ENCODE measurements at places on chromosomes 11 and 22.

GRCh38 chr11:116778556-116778955 is 5.8 kb upstream of the BUD13 start:
- no peak for DNase-seq

DNA sequence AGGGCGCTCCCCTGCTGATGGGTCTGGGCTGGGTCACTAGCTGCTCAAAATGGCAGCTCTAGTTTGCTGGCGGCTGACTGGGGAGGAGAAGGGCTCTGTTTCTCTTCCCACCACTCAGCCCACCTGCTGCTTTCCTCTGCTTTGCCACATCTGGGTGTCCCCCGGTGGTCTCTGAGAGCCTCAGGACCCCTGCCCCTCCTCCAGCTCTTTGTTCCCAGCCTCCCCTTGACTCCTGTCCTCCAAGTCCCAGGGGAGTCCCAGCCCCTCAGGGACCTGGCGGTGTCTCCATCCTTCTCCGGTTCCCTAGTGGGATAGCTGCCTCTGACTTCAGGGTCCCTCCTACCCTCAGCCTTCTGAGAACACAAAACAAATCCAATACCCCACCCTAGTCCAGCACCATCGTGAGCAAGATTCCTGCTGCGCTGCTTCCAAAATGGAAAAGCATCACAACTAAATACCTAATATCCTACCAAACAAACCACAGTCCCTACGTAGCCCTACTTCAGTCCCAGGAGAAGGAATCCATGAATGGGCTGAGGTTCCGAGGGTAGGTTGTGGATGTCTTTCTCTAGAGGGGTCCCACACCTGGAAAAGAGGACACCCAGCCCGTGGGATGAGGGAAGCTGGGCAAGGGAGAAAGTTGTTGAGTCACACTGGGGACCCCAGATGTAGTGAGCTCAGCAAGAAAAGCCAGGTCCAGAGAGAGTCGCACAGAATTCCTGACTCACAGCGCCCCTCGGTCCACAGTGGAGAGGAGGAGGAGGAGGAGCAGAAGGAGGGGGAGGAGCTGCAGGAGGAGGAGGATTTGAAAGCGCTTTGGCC is 45.0 kb upstream of the NNMT start:
- no peak for DNase-seq

- no peak for DNase-seq
Measured at GRCh38 chr11:95327273-95327948, 96.4 kb upstream of the SESN3 start.

DNA sequence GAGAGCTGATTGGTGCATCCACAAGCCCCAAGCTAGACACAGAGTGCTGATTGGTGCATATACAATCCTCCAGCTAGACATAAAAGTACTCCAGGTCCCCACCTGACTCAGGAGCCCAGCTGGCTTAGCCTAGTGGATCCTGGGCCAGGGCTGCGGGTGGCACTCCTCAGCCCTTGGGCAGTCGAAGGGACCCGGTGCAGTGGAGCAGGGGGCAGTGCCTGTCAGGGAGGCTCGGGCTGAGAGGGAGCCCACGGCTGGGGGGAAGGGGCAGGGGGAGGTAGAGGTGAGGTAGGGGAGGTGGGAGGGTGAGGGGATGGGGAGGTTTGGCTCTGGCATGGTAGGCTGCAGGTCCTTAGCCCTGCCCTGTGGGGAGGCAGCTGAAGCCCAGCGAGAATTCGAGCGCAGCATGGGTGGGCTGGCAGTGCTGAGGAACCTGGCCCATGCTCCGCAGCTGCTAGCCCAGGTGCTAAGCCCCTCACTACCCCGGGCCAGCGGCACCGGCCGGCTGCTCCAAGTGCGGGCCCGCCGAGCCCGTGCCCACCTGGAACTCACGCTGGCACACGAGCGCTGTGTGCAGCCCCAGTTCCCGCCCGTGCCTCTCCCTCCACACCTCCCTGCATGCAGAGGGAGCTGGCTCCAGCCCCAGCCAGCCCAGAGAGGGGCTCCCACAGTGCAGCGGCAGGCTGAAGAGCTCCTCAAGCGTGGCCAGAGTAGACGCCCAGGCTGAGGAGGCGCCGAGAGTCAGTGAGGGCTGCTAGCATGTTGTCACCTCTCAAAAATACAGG is 742.8 kb downstream of the FAM181B start:
- no peak for DNase-seq

DNA sequence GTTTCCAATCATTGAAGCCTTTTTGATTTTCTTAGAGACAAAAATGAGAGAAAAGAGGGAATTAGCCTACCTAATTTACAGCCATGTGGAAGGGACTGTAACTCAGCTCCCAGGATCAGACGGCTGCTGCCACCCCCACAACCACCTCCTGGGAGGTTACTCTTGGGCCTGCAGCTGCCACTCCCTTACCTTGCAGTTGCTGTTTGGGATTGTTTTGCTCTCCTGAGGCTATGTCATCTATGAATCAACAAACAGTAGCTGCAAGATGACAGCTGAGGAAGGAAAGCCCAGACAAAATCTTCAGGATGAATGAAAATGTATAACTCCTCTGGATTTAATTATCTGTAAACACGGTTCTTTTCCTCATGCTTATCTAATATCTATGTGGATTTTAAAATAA is 28.0 kb upstream of the ZC3H12C start:
- DNase-seq, result no peak

- no peak for DNase-seq
Measured at GRCh38 chr22:20957102-20957682, 9.9 kb upstream of the AIFM3 start.

DNA sequence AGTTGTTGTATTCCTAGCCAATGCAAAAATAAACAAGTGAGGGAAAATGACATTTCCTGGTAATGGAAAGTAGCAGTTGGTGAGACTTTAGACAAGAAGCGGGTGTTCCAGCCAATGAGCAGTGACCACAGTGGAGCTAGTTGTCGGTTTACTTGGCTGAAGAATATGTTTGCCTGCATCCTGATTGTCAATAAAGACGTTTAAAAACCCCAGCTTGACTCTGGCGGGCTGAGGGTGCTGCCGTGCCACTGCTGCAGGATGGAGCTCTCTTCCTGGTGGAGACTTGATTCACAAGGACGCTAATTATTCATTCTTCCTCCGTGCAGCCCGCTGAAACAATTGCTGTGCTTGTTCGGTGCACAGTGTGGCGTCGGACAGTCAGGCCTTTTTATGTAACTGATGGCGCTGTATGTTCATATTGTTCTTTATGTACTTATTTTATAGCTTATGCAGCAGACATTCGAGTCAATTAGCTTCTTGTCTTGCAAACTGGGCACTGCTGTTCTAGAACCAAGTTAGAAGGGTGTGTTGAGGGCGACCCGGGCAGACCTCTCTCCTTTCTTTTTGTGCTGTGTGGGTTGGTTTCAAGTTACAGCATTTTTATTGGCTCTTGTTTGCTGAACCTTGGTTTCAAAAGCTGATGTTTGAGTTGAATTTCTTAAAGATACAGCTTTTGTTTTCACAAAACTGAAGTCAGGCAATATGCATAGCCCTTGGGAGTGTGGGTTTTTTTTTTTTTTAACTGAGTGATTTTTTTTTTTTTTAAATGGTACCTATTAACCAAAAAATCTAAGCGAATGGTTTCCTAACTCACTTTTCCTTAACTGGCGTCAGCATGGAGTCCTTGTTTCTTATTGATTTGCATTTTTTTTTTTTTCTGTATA is 153.9 kb downstream of the TEAD1 start:
- DNase-seq, result peak; percentile 6

DNA sequence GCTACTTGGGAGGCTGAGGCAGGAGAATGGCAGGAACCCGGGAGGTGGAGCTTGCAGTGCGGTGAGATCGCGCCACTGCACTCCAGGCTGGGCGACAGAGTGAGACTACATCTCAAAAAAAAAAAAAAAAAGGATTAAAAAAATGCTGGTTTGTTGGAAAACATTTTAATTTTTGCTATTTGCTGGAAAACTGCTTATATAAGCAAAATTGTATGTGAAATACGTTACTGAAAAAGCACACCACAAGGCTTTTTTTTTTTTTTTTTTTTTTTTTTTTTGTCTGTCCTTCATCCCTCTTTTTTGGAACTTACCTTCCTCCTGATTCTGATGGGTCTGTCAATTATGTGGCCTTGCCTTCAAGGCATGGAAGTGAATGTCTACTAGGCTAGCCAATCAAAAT is 40.8 kb downstream of the DCDC1 start:
- no peak for DNase-seq

GRCh38 chr22:49160261-49161001 is 667.2 kb downstream of the BRD1 start:
- DNase-seq, result no peak

DNA sequence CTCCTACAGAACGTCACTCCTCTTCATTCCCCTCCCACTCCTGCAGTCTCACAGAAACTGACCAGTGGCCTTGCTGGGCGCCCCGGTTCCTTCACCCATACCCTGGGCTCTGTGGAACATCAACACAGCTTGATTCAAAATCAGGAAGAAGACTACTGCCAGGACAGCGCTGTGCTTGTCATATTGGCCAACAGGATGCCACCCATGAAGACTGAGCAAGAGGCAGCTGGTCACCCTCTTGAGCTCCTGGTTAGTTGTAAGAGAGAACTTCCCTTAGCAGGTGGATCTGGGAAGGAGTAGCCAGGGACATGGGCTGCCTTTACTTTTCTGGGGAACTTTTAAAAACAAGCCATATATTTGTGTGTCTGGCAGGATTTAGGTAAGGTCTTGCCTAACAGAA is 110.4 kb upstream of the TIMP3 start:
- DNase-seq, result no peak

DNA sequence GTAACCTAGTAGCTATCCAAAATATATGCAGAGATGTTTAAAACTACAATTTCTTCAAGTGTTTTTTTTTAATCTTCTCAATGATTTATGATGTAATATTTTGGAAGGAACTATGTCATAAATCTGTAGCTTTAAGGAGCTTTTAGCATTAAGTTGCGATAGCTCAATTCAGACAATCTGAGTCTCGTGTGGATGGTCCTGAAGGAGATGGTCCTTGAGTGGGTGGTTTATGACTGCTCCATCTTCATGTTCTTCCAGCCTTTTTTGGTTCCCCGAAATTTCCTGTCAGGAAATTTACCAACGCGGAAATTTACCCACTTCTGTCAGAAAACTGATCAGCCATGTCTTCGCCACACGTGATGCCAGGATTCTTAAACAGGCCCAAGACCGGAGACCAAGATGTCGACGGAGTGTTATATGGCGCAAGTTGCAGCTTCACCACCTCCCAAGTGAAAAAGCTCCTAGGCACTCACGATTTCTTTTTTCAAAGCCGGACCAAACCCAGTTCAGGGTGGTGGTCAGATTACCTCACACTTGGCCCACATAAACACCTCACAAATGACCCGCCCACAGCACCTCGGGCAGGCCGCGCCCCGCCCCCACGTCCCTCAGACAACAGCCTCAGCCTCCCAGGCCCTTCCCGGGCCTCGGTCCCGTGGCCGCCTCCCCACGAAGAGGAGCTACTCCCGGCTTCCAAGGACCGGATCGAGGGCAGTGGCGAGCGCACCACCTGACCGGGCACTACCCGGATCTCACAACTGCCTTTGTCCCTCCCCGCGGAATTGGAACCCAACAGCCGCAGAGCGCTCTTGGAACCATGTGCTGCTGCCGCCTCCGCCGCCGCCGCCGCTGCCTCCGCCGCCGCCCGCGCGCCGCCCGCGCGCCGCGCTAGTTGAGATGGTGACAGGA is at the start of gene MORC2:
Gene MORC2 (minus strand): TSS at position 760 of the 909 bp plus-strand sequence. CDS start 885 bp downstream, outside the sequence.
- DNase-seq, result no peak

GRCh38 chr22:41857155-41857859 is 24.4 kb downstream of the SREBF2 start:
- DNase-seq, result peak; percentile 73

All from RCC 7860 (cell line).